ENCODE measurements at places on chromosomes 13 and 19. TPM values are rescaled to one million over a fixed set of nuclear protein-coding genes. Genes with fewer than 3 reads are reported as not detected.
A peak's percentile ranks its signal among the peaks of the same experiment; 100 is the strongest.

DNA sequence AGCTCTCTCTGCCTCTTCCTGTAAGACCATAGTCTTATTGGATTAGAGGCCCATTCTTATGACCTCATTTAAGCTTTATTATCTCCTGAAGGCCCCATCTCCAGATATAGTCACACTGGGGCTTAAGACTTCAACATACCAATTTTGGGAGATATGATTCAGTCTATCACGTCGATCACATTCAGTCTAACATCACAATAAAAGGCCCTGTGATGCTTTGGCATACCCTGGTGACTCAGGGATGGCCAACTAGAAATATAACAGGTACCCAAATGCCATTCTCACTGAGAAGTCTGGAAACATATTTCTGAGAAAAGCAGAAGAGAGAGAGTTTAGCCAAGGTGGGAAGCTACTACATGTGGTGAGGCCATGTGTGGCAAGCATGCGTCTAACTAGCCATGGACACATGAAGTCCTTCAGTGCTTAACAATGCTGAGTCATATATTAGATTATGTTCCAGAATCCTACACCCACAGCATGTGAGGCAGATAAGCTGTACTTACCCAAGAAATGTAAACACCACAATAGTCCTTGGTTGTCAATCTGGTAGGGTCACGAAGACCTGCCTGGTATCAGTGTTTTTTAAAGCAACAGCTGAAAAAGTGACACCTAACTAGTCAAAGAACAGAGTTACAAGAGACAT lies 485.1 kb downstream of the FOXO1 start:
- H3K4me3 ChIP-seq, result no peak overlapping the region
- peak overlapping the region; percentile 66 for H3K27ac ChIP-seq
- H3K36me3 ChIP-seq, result no peaks in the 10 kb centered on the region
- no peaks in the 10 kb centered on the region for H3K27me3 ChIP-seq
- DNase-seq, result peak; percentile 62
- peaks cover 26% of the 10 kb centered on the region for H3K4me1 ChIP-seq

The CABP5 gene
- not detected for total RNA-seq

DNA sequence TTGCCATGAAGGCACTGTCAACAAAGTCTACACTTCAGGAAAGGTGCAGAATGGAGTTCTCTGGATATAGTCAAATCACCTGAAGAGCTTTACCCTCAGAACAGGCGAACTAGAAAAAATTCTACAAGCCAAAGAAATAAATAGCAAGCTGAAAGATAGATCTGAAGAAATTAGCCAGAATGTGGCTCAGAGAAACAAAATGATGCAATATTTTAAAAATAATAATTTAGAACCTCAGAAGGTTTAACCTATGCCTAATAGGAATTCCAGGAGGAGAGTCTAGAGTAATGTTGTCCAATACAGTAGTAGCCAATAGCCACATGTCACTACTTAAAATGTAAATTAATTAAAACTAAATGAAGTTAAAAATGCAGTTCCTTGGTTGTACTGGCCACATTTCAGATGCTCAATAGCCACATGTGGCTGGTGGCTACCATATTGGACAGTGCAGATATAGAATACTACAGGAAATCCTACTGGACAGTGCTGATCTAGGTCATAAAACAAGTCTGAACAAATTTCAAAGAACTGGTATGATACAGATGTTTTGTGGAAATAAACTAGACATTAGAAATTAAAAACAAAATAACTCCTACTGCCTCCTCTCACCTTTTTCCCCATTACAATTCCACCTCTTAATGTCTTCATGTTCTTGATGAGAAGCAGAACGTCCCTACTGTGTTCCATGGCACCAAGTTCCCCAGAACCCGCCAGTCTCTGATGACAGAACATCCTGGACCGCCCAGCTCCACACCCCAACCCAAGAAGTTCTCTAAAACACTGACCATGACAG lies 679 bp upstream of the CDADC1 start:
- H3K27ac ChIP-seq, result peak overlapping the region; percentile 51
- H3K36me3 ChIP-seq, result no peaks in the 10 kb centered on the region
- no peak for DNase-seq
- peak overlapping the region; percentile 82 for H3K4me3 ChIP-seq
- H3K27me3 ChIP-seq, result no peaks in the 10 kb centered on the region

DNA sequence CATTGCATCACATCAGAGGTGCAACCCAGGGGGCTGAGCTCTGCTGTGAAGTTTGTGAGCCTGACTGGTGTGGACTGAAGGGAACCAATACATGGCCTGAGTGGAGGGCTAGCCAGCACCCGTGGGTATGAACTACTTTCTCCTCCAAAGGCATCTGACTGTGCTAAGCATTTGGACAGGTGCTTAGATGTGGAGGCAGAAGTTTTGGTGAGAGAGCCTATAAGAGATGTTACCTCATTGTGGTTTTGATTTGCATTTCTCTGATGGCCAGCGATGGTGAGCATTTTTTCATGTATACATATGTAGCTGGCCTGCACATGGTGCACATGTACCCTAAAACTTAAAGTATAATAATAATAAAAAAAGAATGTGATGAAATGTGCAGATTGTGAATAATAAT lies 46.9 kb downstream of the TEX29 start:
- no peaks in the 10 kb centered on the region for H3K27me3 ChIP-seq
- H3K27ac ChIP-seq, result no peak overlapping the region
- H3K36me3 ChIP-seq, result no peaks in the 10 kb centered on the region
- no peaks in the 10 kb centered on the region for H3K4me1 ChIP-seq

GRCh38 chr13:48892053-48892687 lies 83.5 kb upstream of the FNDC3A start:
- H3K27ac ChIP-seq, result peak overlapping the region; percentile 13
- no peak for DNase-seq
- no peak overlapping the region for H3K4me3 ChIP-seq
- H3K27me3 ChIP-seq, result no peaks in the 10 kb centered on the region

The HSPB6 gene
- 14.1 TPM for total RNA-seq

The PDE4C gene
- 0.12 TPM for total RNA-seq

GRCh38 chr19:49801966-49802661 lies 11.0 kb downstream of the FUZ start:
- DNase-seq, result peak; percentile 66
- no peaks in the 10 kb centered on the region for H3K4me1 ChIP-seq
- peak overlapping the region; percentile 39 for H3K4me3 ChIP-seq
- H3K27me3 ChIP-seq, result no peaks in the 10 kb centered on the region
- H3K27ac ChIP-seq, result no peak overlapping the region

The PRR12 gene
- 17.7 TPM for total RNA-seq

- H3K4me3 ChIP-seq, result no peak overlapping the region
- H3K36me3 ChIP-seq, result no peaks in the 10 kb centered on the region
- peaks cover 43% of the 10 kb centered on the region for H3K4me1 ChIP-seq
- H3K27ac ChIP-seq, result peak overlapping the region; percentile 89
Measured at GRCh38 chr19:38686530-38686888, 39.1 kb downstream of the ACTN4 start.

GRCh38 chr13:43095771-43096719 lies 72.7 kb downstream of the DNAJC15 start:
- H3K27me3 ChIP-seq, result no peaks in the 10 kb centered on the region
- no peaks in the 10 kb centered on the region for H3K36me3 ChIP-seq
- no peak for DNase-seq
- H3K4me3 ChIP-seq, result no peak overlapping the region
- peaks cover 9% of the 10 kb centered on the region for H3K4me1 ChIP-seq

GRCh38 chr19:38741670-38742069 lies 2.6 kb downstream of the CAPN12 start:
- no peaks in the 10 kb centered on the region for H3K27me3 ChIP-seq
- no peaks in the 10 kb centered on the region for H3K4me1 ChIP-seq
- no peaks in the 10 kb centered on the region for H3K36me3 ChIP-seq
- no peak overlapping the region for H3K27ac ChIP-seq

GRCh38 chr19:13722146-13722545 lies 42.2 kb upstream of the MRI1 start:
- no peak overlapping the region for H3K27ac ChIP-seq
- H3K4me1 ChIP-seq, result no peaks in the 10 kb centered on the region
- DNase-seq, result no peak
- H3K4me3 ChIP-seq, result no peak overlapping the region

The ZNF45 gene
- total RNA-seq, result 8.7 TPM

The CGB5 gene
- not detected for total RNA-seq

DNA sequence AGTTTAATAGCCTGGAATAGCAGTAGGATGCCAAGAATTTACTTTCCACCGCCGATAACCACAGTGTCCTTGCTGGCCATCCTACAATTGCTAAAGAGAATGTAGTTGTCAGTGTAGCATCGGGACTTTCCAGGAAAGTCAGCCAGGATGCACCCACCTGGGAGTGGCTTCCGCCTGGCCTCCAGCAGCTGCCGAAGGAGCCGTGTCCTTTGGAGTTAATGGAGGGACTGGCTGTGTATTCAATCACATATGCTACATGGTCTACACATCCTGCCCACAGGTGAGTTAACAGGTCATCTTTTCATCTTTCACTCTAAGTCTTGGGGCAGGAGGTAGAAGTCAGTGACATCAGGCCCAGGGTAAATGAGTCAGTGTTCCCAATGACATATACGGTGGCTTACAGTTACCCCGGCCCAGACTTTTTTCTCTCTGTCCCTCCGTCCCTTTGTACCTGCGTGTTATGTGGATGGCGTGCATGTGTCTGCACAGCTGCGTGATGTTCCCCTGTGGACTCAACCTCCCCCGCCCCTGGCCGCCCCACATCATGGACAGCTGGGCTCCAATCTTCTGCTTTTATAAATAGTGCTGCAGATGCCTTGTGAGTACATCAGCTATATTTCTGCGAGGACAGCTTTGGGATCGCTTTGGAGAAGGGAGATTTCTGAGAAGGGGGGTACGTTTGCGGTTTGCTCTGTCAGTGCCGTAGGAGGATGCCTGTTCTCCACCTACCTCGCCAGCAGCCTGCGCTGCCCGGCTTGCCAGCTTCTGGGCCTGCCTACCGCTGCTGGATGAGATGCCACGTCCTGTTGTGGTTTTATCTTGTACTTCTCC lies 63.1 kb downstream of the ATP11A start:
- H3K27me3 ChIP-seq, result no peaks in the 10 kb centered on the region
- H3K4me1 ChIP-seq, result no peaks in the 10 kb centered on the region
- H3K36me3 ChIP-seq, result no peaks in the 10 kb centered on the region
- H3K4me3 ChIP-seq, result no peak overlapping the region

GRCh38 chr13:52421216-52421615 lies 15.2 kb upstream of the THSD1 start:
- no peak overlapping the region for H3K27ac ChIP-seq
- no peaks in the 10 kb centered on the region for H3K27me3 ChIP-seq
- H3K4me3 ChIP-seq, result no peak overlapping the region
- H3K36me3 ChIP-seq, result peaks cover 34% of the 10 kb centered on the region

DNA sequence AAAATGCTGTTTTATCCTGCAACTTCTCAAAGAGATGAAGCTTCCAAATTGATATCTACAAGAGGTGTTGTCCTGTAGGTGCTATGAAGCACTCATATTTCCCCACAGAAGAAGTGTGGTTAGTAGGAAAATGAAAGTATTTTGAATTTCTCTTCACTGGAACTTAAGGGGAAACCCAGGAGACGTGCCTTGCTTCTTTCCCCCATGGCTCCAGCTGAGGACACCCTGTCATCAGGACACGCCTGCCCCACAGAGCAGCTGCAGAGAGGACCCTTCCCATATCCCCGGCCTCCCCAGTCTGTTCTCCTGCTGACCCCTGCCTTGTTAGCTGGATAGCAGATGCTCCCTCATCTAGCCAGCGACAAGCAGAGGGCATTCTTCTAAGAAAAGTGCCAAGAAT lies 371.3 kb downstream of the COG6 start:
- H3K27me3 ChIP-seq, result no peaks in the 10 kb centered on the region
- no peaks in the 10 kb centered on the region for H3K4me1 ChIP-seq
- H3K36me3 ChIP-seq, result no peaks in the 10 kb centered on the region
- DNase-seq, result no peak

- no peaks in the 10 kb centered on the region for H3K27me3 ChIP-seq
- DNase-seq, result no peak
- no peaks in the 10 kb centered on the region for H3K4me1 ChIP-seq
- H3K36me3 ChIP-seq, result no peaks in the 10 kb centered on the region
- H3K4me3 ChIP-seq, result no peak overlapping the region
- H3K27ac ChIP-seq, result no peak overlapping the region
Measured at GRCh38 chr19:1715540-1715939, 37.8 kb upstream of the ONECUT3 start.

The DDX49 gene
- total RNA-seq, result 23.7 TPM

- DNase-seq, result no peak
- H3K4me3 ChIP-seq, result no peak overlapping the region
- no peak overlapping the region for H3K27ac ChIP-seq
- H3K27me3 ChIP-seq, result no peaks in the 10 kb centered on the region
- H3K4me1 ChIP-seq, result no peaks in the 10 kb centered on the region
Measured at GRCh38 chr13:43487885-43488284, 298.9 kb downstream of the ENOX1 start.

- no peaks in the 10 kb centered on the region for H3K27me3 ChIP-seq
- H3K4me3 ChIP-seq, result no peak overlapping the region
- no peak for DNase-seq
Measured at GRCh38 chr13:100235311-100235901, 146.5 kb downstream of the PCCA start.

- no peaks in the 10 kb centered on the region for H3K4me1 ChIP-seq
- H3K27me3 ChIP-seq, result no peaks in the 10 kb centered on the region
- no peaks in the 10 kb centered on the region for H3K36me3 ChIP-seq
- H3K27ac ChIP-seq, result no peak overlapping the region
- no peak overlapping the region for H3K4me3 ChIP-seq
- no peak for DNase-seq
Measured at GRCh38 chr13:96086736-96087135, 3.2 kb upstream of the HS6ST3 start.

- no peak overlapping the region for H3K4me3 ChIP-seq
- H3K4me1 ChIP-seq, result peaks cover 4% of the 10 kb centered on the region
- DNase-seq, result no peak
- no peak overlapping the region for H3K27ac ChIP-seq
Measured at GRCh38 chr13:42348576-42348975, 76.6 kb downstream of the AKAP11 start.

The LYPD3 gene
- 0.35 TPM for total RNA-seq

DNA sequence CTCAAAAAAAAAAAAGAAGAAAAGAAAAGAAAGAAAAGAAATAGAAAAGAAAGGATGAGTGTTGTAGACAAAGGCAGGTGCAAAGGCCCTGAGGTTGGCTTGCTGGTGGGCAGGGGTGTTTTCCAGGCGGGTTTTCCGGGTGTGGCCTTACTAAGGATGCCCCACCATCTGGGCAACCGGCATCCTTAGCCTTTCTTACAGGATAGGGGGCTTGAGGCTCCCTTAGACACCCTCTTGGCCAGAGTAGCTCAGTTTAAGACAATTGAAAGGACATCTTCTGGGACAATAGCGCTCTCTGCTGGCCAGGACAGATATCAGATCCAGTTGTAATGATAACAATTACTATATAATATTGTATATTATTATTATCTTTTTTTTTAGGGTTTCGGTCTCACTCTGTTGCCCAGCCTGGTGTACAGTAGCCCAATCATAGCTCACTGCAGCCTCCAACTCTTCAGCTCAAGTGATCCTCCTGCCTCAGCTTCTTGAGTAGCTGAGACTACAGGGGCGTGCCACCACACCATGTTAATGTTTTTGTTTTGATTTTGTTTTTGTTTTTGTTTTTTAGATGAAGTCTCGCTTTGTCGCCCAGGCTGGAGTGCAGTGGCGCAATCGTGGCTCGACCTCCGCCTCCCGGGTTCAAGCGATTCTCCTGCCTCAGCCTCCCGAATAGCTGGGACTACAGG lies 1.4 kb upstream of the QTRT1 start:
- H3K4me3 ChIP-seq, result no peak overlapping the region
- H3K27me3 ChIP-seq, result no peaks in the 10 kb centered on the region
- no peaks in the 10 kb centered on the region for H3K4me1 ChIP-seq
- no peak for DNase-seq

Measured in pancreas (tissue), 10 donors.